GM04503 (cell line): ENCODE measurements at places on chromosomes 6 and 20.

- DNase-seq = no peak
These were observed 19.6 kb upstream of the BMP6 start for GRCh38 chr6:7706269-7706668.

- DNase-seq = no peak
These were observed 58.6 kb downstream of the TMEM242 start for GRCh38 chr6:157264701-157265100.

DNA sequence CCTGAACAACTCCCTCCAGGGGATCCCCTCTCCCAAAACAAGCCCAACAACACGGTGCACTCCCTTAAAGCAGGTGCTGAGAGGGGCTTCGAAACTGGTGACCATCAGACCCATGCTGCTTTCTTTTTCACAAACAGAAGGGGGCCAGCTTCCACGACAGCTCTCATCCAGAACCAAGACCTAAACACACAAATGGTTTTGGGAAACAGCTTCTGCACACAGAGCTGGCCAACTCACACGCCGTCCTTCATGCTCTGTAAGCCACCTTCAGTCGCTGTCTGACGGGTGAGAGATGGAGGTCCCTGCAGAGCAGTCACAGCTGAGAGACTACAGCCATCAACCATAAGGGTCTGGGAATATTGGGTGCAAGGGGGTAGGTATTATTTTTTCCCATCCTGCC lies 76.3 kb downstream of the ZMYND8 start:
- no peak for DNase-seq

DNA sequence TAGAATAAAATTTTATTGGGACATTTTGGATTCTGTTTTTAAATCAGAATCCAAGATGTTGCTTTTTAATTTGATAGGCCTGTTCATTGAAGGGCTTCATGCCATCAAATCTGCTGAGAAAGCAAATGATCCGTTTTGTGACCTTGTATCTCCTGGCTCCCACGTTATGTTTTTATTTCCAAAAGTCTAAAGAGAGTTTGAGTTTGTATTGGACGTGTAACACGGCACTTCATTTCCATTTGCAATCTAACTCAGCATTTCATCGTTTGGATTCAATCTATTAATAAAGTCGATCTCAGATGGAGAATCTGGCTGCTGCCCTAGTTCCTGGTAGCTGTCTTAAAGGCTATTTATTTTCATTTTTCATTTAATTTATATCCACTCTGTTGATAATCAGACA lies 17.0 kb downstream of the KIF25 start:
- DNase-seq = no peak

GRCh38 chr6:14765106-14765505 lies 480.8 kb upstream of the JARID2 start:
- DNase-seq = no peak

GRCh38 chr6:16884526-16884925 lies 123.3 kb upstream of the ATXN1 start:
- no peak for DNase-seq

GRCh38 chr20:63191400-63191799 lies 24.5 kb downstream of the YTHDF1 start:
- DNase-seq = no peak

- no peak for DNase-seq
These were observed 31.0 kb downstream of the POM121L2 start for GRCh38 chr6:27281105-27281539.

DNA sequence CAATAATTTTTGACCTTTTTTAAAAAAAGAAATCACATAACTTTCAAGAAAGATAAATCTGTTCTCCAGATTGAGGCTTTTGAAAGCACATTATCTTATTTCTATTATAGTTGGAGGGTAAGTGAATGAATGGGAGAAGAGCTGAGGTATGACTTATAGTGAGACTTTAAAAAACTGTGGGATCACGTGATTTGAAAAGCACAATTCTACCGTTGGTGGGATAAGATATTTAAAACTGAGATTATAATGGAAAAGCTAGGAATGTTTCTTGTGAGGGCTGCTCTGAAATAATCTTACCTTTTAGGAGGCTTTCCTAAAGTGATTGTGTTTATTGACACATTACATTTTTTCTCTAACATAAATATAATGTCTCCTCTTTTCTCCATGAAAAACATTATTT lies 9.5 kb upstream of the OPN5 start:
- no peak for DNase-seq

DNA sequence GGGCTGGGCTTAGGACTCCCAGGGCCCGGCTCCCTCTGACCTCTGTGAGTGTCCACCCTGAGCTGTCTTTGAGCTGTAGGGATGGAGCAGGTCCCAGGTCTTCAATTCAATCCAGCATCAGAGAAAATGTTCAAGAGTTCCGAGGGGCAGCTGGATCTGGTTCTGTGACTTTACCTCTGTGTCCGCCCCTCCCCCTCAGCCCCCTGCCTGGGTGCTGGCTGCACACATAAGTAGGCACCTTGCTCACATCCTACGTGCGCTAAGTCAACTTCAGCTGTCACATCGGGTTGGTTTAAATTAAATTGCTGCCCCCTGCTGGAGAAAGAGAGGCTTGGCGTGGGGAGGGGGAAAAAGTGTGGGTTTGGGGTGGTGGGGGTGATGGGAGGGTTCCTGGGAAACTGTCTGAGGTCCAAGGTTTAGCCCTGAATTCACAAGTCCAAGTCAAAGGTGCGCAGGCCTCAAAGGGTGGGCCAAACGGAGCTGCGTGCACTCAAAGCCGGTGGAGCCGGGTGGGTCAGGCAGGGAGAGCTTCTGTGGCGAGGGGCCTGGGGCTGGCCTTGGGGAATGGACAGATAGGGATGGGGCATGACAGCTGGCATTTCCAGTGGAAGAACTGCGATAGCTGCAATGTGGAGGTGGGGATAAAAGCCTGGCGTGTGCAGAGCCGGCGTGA lies 3.0 kb downstream of the WFDC5 start:
- no peak for DNase-seq

DNA sequence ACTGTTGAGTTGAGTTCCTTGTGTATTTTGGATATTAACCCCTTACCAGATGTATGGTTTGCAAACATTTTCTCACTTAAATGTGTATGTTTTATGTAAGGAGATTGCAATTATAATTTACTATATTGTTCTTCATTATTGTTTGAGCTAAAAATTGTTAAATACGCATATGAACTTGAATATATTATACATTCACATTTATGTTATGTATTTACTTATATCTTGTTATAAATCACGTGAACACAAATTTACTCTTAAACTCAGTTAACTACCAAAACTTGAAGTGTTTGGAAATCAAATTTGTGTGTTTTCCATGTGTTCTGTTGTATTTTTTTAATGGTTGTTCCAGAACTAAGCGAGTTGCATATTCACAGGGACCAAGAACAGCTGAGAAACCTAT lies 18.3 kb downstream of the CDC40 start:
- no peak for DNase-seq

DNA sequence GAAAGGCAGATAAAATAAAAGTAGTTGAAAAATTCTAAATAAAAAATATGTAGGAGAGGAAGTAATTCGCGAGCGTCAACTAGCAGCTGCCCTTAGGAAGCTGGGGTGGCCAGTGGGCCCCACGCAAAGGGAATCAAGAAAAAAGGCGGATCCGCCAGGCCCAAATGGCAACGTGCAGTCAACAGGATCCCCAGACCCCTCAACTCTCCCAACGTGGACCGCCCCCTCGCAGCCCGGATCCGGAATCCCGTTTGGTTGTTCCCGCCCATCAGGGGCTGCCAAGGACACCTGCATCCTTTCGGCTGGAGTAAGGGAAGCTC lies 296 bp downstream of the DZANK1 start:
- no peak for DNase-seq

DNA sequence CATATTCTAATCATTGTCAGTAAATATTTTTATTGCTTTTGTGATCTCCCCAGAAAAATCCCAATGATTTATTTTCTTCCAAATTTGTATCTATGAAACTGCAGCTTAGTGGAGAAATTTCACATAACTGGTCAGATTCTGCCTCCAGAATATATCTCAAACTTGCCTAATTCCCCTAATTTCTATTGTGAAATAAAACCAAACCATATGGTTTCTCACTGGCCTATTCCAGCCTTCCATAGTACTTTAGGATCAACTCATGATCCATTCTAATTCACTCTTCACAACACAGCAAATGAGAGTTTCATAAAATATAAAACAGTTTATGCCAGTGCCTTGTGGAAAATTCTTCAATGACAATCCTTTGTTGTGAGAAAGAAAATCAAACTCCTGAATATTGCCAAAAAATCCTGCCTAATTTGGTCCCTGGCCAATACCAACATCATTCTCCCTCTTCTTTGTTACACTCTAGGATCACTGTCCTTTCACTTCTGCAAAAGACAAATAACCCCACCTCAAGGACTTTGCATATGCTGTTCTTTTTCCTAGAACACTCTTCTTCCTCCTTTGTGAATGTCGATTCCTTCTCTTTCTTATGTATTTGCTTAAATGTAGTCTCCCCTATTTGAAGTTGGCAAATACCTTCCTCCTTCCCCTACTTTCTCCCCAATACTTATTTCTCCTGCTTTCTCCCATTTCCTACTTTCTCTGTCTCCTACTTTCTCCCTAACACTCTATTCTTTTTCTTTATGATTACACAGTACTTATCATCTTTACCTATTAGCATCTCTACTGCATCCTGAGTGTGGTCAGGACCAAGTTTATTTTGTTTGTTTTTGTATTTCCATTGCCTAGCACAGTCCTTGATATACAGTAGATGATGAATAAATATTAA lies 587.5 kb downstream of the RFPL4B start:
- no peak for DNase-seq

- peak; percentile 47 for DNase-seq
These were observed 364.5 kb upstream of the JARID2 start for GRCh38 chr6:14881398-14881797.

DNA sequence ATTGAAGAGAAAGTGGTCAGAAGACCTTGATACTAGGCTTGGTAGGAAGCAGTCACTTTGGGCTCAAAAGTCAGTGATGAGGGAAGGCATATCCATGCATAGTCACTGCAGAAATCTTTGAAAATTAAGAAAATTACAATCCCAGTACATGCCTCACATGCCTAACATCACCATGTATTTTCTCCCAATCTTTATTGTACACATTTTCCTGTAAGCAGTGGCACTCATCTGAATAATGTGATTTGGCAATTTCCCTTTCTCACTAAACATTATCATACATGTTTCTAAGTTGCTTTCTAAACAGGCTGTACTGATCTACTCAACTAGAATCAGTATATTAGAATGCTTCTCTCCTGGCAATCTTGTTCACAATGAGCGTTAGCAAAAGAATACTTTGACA lies 280.7 kb upstream of the SUPT3H start:
- no peak for DNase-seq

DNA sequence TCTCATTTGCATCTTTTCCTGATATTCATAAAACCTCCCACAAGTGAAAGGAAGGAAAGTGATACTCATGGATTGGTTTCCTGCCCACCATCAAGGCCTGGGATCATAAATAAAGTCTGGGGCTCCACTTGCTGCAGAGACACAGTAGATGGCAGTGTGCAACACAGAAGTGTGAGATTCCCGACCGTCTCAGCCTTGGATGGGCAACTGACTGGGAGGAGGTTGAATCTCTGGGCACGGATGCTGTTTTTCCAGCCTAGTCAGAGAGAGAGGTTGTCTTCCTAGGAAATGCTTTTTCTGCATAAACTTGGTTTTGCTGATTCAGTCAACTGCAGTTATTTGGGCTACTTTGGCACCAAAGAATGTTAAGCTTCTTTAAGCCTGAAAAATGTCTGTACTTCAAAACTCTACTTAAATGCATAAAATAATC lies 9.9 kb upstream of the RFPL4B start:
- peak; percentile 54 for DNase-seq

DNA sequence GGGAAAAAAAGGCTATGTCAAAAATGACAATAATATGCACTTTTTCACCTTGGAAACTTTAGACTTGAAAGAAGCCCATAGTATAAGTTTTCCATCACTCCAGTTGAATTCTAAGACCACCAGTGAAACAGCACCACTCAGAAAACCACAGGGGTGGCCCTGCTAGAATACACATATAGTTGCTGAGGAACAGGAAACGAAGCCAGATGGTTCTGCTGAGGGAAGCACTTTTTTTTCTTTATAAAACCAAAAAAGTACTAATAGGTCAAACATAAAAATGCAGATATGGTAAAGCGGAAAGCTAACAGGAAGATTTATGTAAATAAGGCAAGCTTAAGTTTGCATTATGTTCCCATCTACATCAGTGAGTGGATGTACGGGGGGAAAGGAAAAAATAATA lies 303.9 kb downstream of the FOXC1 start:
- no peak for DNase-seq

GRCh38 chr20:18197382-18198070 lies 59.9 kb downstream of the KAT14 start:
- no peak for DNase-seq

DNA sequence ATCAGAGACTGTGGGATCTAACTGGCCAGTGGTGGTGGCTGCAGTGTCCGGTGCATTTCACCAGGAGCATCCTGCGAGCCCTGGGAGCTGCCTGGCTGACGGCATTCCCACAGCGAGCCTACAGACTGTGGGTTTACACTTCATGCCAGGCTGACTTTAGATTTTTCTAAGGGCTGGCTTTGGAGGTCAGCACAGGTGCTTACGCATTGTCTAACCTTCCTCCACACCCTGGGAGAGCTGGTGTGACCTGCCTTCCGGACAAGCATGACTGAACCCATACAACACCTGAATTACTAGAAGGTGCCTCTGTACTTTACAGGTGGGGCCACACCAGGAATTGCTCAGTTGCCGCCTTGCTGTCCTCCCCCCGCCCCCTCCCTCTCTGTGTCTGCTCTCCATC lies 96.2 kb downstream of the RREB1 start:
- no peak for DNase-seq

DNA sequence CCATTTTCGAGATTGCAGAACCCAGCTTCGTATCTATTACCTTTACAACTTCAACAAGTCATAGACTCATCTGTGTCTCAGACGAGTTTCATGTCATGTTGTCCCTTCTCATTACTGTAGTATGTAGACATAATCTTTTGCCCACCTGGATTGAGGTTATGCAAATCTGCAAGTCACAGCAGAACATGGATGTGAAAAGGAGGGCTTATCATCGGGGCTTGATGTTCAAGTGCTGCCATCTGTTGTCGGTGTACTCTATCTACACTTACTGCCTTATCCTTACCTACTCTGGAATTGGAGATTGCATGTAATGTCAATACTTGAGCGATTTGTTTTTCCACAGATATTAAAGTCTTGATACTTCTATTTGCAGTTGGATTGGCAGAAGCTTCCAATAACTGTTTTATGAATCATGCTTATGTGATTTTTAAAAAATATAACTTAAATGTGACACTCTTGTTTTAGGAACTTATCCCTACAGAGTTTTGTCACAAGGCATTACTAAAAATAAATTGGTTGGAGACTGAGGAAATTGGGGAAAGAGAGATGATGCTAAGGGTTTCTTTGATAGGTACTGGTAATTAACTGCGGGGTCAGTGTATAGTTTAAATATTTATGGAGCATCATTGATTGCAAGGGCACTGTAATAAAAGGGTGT lies 3.0 kb upstream of the GOPC start:
- no peak for DNase-seq

DNA sequence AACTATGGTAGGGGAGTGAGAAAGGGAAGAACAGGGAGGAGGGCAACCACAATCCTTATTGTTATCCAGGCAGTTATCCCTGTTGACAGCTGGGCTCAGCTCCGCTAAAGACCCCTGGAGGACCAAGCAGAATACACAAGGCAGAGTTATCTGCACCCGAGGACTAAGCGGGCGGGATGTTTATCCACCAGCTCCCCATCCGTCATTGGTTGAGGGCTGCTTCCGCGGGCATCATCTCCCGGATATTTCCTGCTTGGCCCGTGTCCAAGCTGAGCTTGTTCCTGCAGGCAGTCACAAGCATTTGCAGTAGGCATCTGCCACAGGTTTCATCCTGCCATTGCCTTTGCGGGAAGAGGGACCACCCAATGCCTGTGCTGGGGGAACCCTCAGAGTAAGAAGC lies 102.1 kb downstream of the DLGAP4 start:
- DNase-seq = no peak

- no peak for DNase-seq
These were observed 49.3 kb upstream of the IER3 start for GRCh38 chr6:30793521-30794194.
